ENCODE measurements at places on chromosomes 11 and 22. TPM values are rescaled to one million over a fixed set of nuclear protein-coding genes. Genes with fewer than 3 reads are reported as not detected.
A peak's percentile ranks its signal among the peaks of the same experiment; 100 is the strongest.

DNA sequence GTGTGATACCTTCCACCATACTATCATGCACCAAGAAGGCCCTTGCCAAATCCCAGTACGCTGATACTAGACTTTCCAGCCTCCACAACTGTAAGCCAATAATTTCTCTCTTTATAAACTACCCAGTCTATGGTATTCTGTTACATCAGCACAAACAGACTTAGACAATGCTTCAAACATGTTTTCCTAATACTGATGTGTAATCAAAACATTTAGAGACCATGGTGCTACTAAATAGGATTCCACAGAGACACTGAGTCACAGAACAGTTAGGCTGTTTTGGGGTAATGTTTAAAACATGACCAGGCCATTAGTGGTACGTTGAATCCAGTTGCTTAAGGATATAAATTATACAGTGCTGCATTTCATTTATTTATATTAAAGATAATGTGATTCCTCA lies 103.7 kb downstream of the PICALM start:
- H3K27ac ChIP-seq: no peak overlapping the region
- DNase-seq: no peak
- H3K4me3 ChIP-seq: no peak overlapping the region
- H3K36me3 ChIP-seq: peaks cover 39% of the 10 kb centered on the region

DNA sequence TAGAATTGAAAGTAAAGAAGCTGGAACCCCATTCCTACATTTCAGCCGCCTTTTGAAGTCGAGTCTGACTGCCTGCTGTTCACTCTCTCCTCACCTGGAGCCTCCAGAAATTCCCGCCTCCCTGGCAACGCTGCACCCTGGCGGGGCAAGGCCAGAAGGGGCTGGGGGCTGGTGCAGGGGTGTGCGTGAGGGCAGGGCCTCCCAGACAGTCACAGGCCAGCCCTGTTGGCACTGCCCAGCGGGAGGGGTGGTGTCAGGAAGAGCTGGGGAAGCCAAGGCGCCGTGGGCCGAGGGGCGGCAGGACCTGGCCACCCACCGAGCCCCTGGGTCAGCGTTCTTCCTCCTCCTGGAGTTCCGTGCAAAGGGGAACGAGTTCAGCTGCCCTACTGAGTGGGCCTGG lies 123.2 kb downstream of the KCNQ1OT1 start:
- DNase-seq: no peak
- H3K27ac ChIP-seq: no peak overlapping the region
- H3K36me3 ChIP-seq: no peaks in the 10 kb centered on the region
- no peak overlapping the region for H3K4me3 ChIP-seq
- no peaks in the 10 kb centered on the region for H3K4me1 ChIP-seq

DNA sequence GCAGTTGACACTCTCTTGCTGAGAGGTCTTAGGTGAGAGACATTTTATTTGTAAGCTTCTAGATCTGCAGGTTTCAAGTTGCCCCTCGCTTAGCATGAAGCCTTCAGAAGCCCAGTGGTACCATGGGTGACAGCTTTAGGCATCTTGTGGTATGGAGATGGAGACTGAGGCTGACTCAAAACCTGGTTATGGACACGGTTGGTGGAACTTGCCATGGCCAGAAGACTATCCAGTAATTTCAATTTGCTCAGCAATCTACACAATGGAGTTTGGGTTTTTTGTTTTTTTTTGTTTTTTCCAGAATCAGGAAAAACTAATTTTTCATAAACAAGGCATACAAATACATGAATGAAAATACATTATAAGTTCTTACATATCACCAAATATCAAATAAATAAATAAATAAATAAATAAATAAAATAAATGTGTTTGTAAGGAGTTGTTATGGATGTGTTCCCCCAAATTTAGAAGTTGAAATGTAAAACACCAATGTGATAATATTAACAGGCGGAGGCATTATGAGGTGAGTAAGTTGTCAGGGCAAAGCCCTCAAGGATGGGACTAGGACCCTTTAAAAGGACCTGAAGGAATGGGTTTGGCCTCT lies 22.6 kb downstream of the ETS1 start:
- no peaks in the 10 kb centered on the region for H3K27me3 ChIP-seq
- no peak overlapping the region for H3K4me3 ChIP-seq
- no peak for DNase-seq
- no peaks in the 10 kb centered on the region for H3K36me3 ChIP-seq
- H3K4me1 ChIP-seq: peaks cover 34% of the 10 kb centered on the region

- H3K27ac ChIP-seq: peak overlapping the region; percentile 99
- no peak for DNase-seq
- no peak overlapping the region for H3K4me3 ChIP-seq
- peaks cover 2% of the 10 kb centered on the region for H3K36me3 ChIP-seq
- no peaks in the 10 kb centered on the region for H3K27me3 ChIP-seq
Observed at GRCh38 chr11:86040919-86041850, 27.7 kb downstream of the PICALM start.

- no peak for DNase-seq
- peaks cover 72% of the 10 kb centered on the region for H3K27me3 ChIP-seq
- H3K4me1 ChIP-seq: peaks cover 6% of the 10 kb centered on the region
- H3K36me3 ChIP-seq: no peaks in the 10 kb centered on the region
Observed at GRCh38 chr22:37329238-37330140, 47.2 kb downstream of the CYTH4 start.

The RASD2 gene
- 0.19 TPM for total RNA-seq
